ENCODE measurements at places on chromosomes 4 and X.

DNA sequence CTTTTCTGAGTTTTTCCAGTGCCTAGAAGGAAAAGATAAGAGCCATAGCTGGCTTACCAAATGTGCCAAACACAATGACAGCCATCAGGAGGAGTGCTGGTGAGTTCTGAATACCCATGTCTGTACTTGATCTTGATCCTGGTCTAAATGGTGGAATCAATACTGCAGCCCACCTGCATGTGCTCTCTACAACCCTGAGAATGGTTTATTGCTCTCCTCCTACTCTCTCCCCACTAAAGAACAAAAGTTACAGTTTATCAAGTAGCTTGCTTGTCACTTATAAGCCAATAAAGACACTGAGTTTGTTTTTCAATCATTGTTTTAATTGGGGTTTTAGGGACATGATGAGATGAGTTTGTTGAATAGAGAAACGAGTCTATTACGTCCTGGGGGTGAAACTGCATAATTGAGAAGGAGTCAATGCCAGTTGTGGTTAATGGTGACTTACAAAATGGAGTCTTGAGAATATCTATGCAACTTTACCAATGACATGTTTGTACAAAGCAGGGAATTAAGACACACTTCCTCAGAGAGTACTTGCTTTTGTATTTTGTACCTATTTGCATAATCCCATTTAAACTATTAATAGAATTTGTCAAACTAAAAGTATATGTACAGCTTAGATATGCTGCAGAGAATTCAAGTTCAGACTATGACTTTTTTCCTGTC, 20.8 kb upstream of the CXCL3 start:
- DNase-seq, result no peak

GRCh38 chr4:99825272-99825671, 8.6 kb downstream of the DAPP1 start:
- no peak for DNase-seq

DNA sequence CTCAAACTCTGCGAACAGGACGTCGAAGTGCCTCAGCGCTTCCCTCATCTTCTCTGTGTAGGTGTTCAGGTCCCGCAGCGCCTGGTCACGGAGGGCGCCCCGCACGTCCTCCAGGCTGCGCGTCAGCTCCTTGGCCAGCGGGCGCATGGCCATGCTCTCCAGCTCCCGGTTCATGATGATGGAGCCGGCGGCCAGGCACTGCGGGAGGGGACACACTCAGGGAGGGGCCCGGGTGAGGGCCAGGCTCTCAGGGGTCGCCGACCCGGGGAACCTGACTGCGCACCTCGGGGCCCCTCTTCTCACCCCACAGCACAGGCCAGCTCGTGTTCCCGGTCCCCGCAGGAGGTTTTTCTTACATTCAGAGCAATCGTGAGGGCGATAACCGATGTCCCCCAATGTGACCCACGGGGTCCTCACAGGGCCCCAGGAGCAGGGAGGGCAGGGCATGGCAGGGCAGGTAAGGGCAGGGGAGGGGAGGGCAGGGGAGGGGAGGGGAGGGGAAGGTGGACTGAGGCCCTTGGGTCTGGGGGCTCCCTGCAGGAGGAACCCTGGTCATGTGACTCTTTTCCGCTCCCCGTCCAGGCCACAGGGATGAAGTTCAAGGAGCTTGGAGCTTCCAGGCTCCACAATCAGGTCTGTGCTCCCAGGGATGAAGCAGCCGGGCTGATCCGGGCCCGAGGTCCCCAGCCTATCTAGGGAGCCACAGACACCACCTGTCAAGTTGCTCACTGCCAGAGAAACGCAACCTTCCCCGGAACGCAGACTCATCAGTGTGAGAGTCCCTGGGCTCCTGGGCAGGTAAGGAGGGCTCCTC, 77.8 kb upstream of the MXD4 start:
- DNase-seq, result no peak

DNA sequence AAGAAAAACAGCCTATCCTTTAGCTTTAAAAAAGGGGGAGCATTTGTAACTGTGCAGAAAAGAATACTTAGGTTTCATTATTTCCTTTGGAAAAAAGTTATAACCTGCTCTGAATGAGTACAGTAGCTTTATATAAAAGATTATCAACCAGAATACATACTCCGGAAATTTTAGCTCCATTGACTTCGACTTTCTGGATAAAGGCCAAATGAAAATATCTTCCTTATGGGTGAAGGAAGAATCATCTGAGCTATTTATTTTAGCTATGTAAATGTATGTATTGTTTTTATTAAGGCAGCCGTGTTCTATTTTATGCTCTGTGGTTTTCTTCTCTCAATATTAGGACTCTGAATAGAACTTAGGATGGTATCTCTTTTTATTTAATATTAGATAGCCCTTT, 69.0 kb upstream of the ETNPPL start:
- DNase-seq, result no peak

DNA sequence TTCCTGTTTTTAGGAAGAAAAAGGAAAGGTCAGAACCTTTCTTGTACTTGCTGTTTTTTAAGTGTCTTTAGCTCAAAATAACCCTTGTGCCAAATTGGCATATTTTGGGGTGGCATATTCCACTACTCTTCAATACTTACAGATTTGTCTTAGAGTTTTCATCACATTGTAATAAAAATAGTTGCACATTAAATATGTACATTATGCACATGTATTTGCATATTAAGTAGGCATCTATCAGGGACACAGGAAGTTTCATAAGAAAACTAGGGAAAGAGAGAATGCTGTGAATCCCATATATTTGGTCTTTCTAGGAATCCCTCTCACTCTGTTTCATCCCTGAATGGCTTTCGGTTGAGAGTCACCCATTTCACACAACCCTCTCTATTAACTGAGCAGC, 139.6 kb downstream of the LARP7 start:
- DNase-seq, result no peak

GRCh38 chr4:102295153-102295862, 50.0 kb downstream of the SLC39A8 start:
- DNase-seq, result no peak

DNA sequence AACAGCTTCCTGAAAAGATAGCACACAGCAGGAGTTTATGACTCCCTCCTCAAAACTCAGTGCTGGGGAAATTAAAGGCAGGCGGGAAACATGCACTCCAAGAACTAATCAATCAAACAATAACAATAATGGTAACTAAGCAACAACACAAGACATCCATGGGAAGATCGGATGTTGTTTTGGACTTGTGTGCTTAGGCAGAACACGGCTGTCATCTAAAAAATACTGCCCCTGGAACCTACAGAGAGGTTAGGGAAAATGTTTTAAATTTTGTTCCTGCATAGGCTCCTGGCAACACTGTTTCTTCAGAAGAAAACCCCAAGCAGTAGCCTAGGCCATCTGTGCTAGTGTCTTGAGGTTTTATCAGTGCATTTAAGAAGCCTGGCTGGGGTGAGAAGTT, 1378.2 kb downstream of the STIM2 start:
- DNase-seq, result no peak

DNA sequence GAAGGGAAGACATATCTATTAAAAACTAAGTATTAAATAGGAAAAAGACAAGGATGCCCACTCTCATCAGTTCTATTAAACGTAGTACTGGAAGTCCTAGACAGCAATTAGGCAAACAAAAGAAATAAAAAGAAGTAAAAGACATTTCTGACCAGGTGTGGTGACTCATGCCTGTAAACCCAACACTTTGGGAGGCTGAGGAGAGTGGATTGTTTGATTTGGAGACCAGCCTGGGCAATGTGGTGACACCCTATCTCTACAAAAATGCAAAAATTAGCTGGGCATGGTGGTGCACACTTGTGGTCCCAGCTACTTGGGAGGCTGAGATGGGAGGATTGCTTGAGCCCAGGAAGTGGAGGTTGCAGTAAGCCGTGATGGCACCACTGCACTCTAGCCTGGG, 1071.8 kb downstream of the FAT4 start:
- no peak for DNase-seq

DNA sequence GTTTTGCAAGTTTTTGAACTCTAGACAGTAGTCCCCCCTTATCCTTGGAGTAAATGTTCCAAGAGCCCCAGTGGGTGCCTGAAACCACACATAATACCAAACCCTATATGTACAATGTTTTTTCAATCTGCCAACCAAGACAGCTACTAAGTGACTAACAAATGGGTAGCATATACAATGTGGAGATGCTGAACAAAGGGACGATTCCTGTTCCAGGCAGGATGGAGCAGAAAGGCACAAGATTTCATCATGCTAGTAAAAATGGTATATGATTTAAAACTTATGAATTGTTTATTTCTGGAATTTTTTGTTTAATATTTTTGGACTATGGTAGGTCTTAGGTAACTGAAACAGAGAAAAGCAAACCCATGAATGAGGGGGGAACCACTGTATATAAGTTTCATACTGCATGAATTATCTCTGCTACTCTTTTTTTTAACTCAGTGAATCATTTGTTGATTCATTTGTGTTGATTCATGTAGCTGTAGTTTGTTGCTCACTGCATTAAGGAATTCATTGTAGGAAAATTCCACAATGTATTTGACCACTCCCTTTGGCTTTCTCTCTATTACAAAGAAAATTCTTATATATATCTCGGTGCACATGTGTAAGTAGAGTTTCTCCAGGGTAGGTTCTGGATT, 21.9 kb upstream of the ANXA3 start:
- DNase-seq, result no peak

DNA sequence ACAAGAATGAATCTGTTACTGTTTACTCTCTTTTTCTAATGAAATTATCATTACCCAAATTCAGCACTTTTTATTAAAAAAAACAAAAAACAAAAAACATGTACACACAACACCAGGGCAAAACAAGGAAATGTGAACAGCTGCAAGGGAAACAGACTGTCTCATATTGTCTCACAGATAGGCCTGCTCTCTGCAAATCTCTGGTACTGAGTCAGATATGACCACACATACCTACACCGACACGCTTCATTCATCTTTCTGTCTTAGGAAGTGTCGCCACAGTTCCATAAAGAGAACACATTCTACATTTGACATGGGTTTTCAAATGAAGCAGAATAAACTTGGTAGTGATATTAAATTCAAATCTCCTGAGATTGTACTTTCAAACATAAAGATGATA, 92.2 kb upstream of the GPR34 start:
- no peak for DNase-seq

GRCh38 chrX:44344194-44344593, 722 bp upstream of the EFHC2 start:
- no peak for DNase-seq

DNA sequence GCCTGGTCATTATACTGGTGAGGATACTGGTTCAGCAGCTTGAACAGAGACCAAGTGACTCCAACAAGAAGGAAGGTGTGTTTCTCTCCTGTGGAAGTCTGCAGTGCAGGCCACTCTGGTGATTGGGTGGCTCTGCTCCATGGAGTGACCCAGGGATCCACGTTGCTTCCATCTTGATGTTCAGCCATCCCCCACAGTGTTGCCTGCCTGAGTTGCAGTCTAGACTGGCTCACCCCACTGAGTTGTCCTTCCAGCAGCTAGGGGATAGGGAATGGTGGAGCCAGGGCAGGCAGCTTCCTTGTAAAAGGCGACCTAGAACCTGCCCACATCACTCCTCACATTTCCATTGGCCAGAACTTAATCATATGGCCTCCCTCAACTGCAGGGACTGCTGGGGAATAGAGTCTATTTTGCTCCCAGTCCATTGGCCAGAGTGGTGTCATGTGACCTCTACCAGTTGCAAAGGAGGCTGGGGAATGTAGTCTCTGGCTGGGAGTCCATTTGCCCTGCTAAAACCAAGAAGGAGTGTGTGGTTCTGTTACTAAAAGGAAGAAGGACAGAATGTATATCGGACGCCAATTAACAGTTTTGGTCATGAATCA, 8.0 kb downstream of the MAN2B2 start:
- peak; percentile 52 for DNase-seq

- no peak for DNase-seq
Observed at GRCh38 chr4:78749972-78750727, 26.0 kb upstream of the BMP2K start.

- DNase-seq, result no peak
Observed at GRCh38 chrX:119132316-119132715, 4.7 kb upstream of the KIAA1210 start.

- DNase-seq, result no peak
Observed at GRCh38 chr4:8274765-8275547, 5.4 kb downstream of the HTRA3 start.

DNA sequence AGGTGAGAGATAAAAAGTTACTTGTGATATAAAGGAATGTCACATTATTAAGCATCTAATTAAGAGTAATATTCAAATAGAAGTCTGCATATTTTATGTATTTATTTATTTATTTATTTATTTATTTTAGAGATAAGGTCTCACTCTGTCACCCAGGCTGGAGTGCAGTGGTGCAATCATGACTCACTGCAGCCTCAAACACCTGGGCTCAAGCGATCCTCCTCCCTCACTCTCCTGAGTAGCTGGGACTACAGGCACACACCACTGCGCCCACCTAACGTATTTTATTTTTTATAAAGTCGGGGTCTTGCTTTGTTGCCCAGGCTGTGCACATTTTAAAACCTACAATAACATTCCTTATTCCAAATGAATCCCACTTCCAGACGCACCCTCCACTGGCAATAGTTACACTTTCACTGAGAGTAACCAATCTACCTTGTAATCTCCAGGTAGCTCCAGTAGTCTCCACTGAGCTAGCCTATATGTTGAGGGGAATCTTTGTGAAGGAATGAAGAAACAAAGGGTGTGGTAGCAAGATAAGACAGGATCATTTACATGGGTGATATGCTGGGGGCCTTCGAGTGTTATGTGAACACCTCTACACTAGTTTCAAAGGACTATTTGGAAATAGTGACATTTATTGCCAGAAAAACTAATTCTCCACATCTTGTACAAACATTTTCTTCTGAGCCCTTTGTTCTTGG, 11.9 kb downstream of the SH3D19 start:
- no peak for DNase-seq

GRCh38 chr4:2934077-2934812, 29.0 kb downstream of the NOP14 start:
- no peak for DNase-seq

DNA sequence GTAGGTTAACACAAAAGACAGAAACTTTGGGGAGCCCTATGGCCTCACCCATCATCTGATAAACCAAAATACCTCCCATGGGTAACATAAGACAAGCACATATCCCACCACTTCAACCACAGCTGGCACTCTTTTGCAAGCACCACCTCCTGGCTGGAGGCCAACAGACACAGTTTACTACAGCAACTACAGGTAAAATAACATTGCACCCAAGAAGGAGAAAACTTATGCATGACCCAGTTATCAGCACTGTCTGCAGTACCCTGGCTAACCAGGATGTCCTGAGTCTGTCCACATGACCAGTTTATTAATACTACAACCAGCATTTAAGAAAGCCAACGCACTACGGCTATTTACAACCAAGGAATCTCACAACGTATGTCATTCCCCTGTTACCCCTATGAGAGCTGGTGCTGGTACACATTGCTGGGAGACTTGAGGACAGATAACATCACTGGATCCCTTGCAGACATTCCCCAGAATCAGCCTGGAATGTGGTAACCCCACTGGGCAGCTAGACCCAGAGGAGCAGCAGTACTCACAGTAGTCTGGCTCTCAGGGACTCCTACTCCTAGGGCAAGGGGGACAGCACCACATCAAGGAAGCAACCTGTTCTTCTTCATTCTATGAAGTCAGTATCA, 32.0 kb downstream of the ELF2 start:
- DNase-seq, result no peak

- no peak for DNase-seq
Observed at GRCh38 chr4:64766565-64766964, 357.3 kb upstream of the TECRL start.

GRCh38 chr4:153804722-153805121, 15.8 kb upstream of the SFRP2 start:
- no peak for DNase-seq

GRCh38 chr4:52126966-52127365, 75.9 kb downstream of the SPATA18 start:
- DNase-seq, result no peak
